ENCODE measurements at places on chromosomes 13 and 19.

GRCh38 chr19:19606021-19606420, 12.5 kb downstream of the PBX4 start:
- no peak for DNase-seq

DNA sequence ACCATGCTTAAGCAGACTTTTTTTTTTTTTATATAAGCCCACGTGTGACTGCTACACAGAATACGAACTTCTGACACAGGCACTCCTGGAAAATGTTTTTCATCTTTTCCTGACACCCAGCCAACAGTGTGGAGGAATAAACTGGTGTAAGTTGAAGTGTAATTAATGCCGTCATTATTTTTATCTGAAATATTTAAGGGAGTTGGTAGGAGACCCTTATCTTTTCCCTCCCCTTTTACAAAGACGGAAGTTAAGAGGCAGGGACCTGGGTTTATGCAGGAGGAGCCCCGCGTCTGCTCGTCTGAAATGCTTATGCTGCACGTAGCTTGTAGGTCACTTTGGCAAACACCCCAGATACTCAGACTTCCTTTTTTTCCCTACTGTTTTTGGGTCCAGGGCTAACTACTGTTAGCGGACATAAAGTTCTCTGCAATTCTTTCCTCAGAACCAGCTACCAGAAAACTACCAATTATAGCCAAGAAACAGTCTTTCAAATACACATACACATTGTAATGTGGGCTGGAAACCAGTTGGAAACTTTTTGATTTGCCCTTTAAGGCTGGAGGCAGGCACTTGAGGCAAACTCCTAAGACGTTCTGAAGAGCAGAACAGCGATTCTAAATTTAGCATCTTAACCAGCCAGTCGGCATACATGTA, 50.8 kb downstream of the EFNB2 start:
- no peak for DNase-seq

DNA sequence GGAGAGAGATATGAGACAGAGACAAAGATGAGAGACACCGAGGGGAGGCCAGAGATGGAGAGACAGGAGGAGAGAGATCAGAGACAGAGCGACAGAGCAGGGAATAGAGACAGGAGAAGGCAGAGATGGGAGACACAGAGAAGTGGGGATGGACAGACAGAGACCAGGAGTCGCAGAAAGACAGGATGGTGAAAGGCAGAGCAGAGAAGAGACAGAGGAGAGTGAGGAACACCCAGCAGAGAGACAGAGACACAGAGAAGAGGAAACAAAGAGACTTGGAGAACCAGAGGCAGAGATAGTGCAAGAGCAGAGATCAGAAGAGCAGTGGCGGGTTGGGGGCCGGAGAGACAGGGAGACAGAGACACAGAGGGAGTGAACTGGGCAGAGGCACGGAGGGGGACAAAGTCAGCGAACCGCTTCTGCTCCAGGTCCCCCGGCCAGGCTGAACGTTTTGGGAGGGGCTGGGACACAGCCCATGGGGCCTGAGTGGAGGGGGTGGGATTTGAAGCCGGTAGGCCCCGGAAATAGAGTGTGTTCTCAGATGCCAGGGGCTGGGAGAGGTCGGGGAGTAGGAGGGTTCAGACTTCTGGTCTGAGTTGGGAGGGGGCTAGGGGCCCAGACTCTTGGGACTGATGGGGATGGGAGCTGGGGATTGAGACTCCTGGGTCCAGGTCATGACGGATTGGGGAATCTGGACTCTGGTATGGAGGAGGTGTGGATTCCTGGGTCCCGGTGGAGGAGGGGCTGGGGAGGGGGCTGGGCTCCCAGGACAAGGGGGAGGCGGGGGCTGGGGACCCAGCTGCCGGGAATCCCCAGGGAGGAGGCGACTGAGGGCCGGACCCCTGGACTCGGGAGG, 654 bp downstream of the ZNF579 start:
- DNase-seq = no peak

DNA sequence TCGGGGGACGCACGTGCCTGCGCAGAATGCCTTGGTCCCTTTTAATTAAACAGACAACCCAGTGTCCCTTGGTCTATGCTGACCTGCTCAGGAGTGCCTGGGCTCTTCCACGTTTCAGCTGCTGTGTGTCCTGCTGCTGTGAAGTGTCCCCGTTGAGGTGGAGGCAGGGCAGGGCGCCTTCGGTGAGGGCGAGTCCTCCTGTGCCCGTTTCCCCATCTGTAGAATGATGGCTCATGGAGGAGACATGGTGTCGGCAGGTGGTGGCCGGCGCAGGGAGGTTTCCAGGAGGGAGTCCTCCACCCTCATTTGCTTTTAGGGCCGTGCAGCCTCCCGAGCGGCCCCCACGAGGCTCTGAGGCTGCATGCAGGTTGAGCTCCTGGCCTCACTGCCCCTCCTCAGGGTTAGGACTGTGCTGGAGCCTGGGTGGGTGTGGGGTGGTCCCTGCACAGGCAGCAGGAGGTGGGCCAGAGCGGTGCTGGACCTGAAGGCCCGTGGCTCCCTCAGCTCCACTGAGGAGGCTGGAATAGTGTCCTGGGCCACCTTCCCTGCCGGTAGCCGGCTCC, 8.8 kb downstream of the STK11 start:
- DNase-seq = no peak

GRCh38 chr19:8304841-8305621, 3.1 kb downstream of the CD320 start:
- DNase-seq = peak; percentile 57

GRCh38 chr13:54836273-54836672, 1807.7 kb downstream of the OLFM4 start:
- DNase-seq = no peak

- DNase-seq = no peak
These were observed 106.6 kb downstream of the COL4A1 start for GRCh38 chr13:110200276-110200870.

DNA sequence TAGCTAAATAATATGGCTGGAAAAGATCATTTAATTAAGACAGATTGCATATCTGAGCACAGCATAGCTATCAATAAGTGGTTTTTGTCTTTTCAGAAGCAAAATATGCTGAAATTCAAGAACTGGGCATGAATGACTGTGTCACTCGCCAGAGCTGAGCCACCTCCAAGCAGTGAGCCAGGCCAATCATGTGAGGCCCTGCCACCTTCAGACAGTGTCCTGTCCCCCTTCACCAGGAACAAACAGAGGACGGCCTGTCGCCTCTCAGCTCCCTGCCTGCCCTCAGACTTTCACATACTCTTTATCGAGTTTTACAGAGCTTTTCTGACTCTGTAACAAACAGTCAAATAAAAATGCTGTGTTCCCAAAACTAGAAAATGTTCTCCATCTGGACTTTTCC, 171.0 kb upstream of the TSC22D1 start:
- no peak for DNase-seq

DNA sequence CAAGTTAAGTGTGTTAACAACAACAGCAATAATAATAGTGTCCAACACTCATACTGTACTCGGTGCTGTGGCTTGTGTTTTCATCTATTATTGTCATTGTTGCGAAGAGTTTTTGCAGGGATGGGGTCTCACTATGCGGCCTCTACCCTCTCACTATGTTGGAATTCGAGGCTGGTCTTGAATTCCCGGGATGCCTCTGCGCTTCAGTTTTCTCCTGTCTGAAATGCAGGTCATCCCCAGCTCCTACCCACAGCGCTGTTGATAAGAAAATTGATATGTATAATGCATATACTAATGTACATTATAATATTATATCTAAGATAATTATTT, 4.9 kb upstream of the SBK3 start:
- no peak for DNase-seq

DNA sequence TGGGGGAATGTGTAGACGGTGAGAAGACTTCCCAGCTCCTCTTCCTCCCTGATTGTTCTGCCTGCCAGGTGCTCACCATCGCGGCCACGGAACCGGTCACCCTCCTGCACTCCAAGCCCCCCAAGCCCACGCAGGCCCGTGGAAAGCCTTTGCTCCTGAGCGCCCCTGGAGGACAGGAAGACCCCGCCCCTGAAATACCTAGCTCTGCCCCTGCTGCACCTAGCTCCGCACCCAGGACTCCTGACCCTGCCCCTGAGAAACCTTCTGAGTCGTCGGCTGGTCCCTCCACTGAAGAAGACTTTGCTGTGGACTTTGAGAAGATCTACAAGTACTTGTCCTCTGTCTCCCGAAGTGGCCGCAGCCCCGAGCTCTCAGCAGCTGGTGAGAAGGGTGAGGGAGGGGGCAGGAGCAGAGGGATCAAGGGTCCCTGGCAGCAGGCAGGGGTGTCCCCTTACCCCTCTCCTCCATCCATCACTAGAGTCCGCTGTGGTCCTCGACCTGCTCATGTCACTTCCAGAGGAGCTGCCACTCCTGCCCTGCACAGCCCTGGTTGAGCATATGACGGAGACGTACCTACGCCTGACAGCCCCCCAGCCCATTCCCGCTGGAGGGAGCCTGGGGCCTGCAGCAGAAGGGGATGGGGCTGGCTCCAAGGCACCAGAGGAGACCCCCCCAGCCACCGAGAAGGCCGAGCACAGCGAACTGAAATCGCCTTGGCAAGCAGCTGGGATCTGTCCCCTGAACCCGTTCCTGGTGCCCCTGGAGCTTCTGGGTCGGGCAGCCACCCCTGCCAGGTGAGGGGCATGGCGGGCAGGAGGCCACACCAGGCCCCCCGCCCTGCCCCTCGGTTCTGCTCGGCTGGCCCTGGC, 2.1 kb downstream of the SNAPC2 start:
- DNase-seq = no peak

All from stimulated activated CD4-positive, alpha-beta T cell treated with anti-CD3 and anti-CD28 coated beads, Interleukin-2, amount 100 ng/mL, for 24 hours (primary cell).